ENCODE measurements at places on chromosomes 7 and 10.

- no peak for DNase-seq
Observed at GRCh38 chr10:96513305-96513697, 425 bp downstream of the TLL2 start.

GRCh38 chr7:144818511-144818910 is 17.3 kb downstream of the TPK1 start:
- DNase-seq: peak; percentile 13

DNA sequence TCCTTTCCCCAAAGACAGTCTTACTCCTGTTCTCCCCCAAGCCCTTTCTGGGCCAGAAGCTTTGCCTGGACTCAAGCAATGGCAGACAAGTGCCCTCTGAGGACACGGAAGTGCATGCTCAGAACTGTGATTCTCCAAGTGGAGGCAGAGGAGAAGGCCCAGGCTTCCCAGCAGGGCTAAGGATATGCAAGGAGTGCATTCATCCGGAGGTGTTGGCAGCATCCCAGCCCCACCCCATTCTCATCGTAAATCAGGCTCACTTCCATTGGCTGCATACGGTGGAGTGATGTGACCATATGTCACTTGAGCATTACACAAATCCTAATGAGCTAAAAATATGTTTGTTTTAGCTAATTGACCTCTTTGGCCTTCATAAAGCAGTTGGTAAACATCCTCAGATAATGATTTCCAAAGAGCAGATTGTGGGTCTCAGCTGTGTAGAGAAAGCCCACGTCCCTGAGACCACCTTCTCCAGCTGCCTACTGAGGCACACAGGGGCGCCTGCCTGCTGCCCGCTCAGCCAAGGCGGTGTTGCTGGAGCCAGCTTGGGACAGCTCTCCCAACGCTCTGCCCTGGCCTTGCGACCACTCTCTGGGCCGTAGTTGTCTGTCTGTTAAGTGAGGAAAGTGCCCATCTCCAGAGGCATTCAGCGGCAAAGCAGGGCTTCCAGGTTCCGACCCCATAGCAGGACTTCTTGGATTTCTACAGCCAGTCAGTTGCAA is 1.4 kb upstream of the RBP3 start:
- DNase-seq: no peak

GRCh38 chr10:53223851-53224250 is 451.3 kb upstream of the MBL2 start:
- no peak for DNase-seq

DNA sequence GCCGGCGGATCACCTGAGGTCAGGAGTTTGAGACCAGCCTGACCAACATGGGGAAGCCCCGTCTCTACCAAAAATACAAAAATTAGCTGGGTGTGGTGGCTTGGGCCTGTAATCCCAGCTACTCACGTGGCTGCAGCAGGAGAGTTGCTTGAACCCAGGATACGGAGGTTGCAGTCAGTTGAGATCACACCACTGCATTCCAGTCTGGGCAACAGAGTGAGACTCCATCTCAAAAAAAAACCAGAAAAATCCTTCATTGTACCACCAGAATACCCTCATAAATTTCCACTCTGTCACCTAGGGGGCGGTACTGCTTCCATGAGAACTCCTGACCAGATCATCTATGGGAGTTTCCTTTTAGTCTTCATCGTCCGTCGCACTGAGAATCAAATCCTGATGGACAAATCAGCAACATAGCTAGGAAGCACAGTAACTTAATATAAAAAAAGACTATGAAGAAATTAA is 225.8 kb upstream of the KLF14 start:
- DNase-seq: peak; percentile 94

- DNase-seq: no peak
Observed at GRCh38 chr10:122551450-122551849, 9.1 kb upstream of the DMBT1 start.

GRCh38 chr7:70392256-70392876 is 739.6 kb upstream of the GALNT17 start:
- peak; percentile 44 for DNase-seq

- no peak for DNase-seq
Observed at GRCh38 chr10:24091256-24091655, 117.7 kb upstream of the KIAA1217 start.

GRCh38 chr10:17644485-17644943 is 563 bp downstream of the STAM start:
- no peak for DNase-seq

DNA sequence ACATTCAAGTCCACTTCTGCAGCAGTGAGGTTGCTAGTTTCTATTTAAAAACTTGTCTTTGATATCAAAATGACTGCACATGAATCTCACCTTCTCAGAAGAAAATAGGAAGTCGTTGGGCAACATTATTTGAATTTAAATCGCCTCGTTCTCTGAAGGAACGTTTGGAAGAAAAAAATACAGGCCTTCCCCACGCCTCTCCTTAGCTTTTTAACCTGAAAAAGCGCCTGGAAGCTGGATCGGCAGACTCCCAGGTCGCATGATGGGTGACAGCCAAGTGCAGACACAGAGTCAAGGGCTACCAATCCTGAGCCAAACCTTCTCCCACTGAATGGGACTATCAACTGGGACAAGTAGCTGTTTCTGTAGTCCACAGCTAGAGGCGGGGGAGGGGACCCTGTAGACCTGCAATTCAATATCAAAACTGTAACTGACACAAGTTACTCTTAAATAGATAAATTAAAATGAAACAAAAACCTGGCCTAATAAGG is 2.2 kb downstream of the FAM53B start:
- no peak for DNase-seq

- DNase-seq: peak; percentile 12
Observed at GRCh38 chr7:126608339-126608776, 644.4 kb downstream of the GRM8 start.

GRCh38 chr7:55065079-55065478 is 46.3 kb downstream of the EGFR start:
- peak; percentile 99 for DNase-seq

- no peak for DNase-seq
Observed at GRCh38 chr10:61448841-61449600, 4.2 kb downstream of the TMEM26 start.

DNA sequence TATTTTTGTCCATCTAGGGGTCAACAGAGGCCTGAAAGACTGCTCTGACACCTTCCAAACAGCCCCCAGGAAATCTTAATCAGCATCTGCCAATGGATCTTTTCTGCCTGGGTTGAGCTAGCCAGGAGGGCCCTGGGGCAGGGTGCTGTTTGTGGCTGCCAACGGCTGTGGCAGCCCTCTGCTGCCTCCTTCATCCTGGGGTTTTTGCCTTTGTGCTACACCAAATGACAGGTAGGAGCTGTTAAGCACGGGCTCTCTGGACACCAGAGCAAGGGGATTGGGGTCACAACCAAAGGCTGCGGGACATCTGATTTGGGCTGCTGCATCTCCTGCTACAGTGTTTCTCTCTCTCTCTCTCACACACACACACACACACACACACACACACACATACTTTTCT is 2.0 kb upstream of the KIAA1217 start:
- DNase-seq: no peak

DNA sequence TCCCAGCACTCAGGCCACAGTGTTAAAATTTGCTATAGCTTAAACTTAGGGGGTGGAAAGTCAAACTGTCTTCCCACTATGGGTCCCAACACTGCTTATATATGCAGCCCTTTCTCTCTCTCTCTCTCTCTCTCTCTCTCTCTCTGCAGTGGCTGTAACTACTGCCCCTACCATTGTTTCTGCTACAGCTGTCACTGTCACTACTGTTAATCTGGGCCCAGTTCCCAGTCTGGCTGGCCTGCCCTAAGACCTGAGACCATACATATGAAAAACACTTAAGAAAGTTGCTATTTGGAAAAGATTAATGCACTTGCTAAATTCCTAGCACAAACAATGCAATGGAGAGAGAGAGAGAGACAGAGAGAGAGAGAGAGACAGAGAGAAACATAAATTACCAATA is 78.6 kb downstream of the THSD7A start:
- no peak for DNase-seq

- DNase-seq: peak; percentile 1
Observed at GRCh38 chr7:26675143-26675887, 189.1 kb downstream of the SKAP2 start.

- no peak for DNase-seq
Observed at GRCh38 chr10:43963793-43964425, 315.2 kb upstream of the ZNF32 start.

DNA sequence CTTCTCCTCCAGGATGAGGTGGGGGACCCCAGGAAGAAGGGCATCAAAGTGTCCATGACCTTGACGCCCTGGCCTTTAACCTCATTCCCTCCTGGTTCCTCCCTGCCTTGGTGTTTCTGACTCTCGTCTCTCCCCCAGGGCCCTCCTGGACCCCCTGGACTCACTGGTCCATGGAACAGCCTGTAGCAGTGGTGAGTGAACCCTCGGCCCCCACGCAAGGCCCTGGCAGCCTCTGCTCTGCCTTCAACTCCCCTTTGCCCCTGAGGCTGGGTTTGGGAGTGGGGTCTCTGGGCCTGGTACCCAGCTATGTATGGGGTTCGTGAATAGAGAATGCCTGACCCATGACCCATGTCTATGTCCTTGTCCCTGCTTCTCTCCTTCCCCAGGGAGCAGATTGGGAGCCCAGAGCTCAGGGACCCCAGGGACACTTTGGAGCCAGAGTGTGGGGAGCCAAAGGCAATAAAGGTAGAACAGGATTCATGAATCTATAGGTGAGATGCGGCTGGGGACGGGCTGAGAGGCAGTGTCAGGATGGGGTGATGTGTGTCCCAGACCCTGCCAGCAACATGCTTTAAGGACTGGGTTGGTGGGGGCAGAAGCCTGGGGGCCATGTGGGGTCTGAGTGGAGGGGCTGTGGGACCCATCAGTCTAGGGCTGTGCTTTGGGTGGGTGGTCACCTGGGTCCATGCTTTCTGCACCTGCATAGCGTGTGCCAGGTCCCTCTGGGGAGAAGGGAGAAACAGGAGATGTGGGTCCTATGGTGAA is 18.4 kb upstream of the VOPP1 start:
- DNase-seq: no peak

DNA sequence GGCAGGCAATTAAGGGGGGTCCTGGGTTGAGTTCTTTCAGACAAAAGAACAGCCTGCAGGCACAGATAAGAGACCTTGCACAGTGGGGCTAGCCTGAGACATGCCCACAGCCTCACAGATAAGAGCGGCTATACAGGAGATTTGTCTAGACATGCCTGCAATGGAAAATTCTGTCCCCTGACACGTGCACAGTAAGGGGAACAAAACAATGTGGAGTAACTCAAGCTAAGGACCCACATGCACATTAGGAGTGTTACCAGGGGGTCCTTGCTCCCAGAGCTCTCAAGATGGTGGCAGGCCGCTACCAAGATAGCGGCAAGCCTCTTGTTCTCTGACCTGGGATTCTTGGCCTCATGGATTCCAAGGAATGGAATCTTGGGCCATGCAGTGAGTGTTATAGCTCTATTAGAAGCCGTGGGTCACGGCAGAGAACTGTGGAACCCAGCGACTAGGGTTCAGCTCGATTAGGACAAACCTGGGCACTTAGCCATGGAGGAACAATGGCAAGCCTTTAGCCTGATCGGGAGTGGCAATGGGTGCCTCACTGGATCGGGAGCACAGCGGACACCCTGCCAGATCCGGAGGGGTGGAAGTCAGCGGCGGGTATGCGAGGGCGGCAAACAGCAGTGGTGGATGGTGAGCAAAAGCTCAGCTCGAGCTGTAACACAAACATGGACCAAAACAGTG is 196.9 kb downstream of the CCSER2 start:
- DNase-seq: no peak

GRCh38 chr10:102613286-102613685 is 31.0 kb upstream of the TRIM8 start:
- DNase-seq: no peak

DNA sequence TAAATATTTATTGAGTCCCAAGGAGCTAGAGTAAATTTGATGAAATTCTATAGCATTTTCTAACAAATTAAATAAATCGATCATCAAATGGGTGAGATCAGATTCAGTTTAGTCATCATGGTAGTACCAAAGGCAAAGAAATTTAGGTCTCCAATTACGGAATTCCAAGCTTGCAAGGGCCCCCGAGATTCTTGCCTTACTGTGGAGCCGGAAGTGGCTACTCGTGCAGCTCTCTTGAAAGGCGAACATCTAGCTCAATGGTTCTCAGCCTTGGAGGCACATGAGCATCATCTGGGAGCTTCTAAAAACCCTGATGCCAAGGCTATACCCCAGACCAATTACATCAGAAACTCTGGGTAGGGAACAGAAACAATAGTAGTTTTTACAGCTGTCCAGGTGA is 117.9 kb upstream of the PRR15 start:
- no peak for DNase-seq

GRCh38 chr7:139853506-139854123 is 24.6 kb downstream of the TBXAS1 start:
- DNase-seq: no peak

DNA sequence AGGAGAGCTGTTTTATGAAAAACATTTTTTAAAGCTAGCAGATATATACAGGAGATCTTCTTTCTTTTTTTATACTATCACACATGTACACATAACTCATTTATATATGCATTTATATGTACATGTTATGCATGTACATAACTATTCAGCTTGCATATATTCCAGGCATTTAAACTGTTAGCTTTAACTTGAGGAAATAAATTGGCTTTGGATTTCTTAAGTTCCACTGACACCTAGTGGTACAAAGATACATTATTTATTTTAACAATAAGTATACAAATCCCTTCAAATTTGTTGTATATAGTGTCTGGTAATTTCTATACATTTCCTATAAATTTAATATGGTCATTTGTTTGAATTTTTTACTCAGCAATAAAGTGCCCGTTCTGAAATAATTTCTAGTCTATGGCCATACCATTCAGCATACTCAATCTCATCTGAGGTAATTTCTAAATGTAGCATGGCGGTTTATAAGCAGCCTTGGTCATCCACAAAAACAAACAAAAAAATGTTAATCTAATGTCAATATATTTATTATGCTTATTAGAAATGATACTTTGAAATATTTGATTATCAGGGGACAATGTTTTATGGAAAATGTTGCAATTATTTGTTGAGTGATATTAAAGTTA is 11.6 kb downstream of the ZDHHC6 start:
- DNase-seq: peak; percentile 29

- peak; percentile 39 for DNase-seq
Observed at GRCh38 chr7:91083855-91084644, 180.2 kb upstream of the FZD1 start.

DNA sequence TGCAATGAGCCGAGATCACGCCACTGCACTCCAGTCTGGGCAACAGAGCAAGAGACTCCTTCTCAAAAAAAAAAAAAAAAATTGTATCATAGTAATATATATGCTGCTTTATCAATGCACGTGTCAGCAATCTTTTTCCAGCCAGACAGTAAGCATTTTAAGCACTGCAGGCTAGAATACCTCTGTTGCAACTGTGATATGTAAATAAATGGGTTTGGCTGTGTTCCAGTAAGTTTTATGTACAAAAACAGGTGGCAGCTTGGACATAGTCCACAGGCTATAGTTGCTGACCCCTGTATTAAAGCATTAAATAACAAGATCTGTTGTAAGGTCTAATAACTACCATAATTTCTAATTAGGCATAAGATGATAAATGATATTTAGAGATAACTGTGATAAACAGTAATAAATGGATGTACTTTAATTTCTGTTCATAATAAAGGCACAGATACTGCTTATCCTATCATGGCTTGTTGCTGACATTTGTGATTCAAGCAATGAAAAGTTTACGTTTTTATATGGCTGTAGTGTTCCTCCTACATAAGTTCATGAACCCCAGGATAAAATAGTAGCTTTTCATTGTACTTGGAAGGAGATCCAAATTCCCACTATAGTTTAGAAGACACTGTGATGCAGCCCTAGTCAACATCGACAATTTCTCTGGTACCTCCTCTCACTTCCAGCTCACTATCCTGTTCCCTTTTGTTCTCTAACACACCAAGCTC is 161.4 kb downstream of the ELMO1 start:
- no peak for DNase-seq

GRCh38 chr7:31633894-31634494 is 53.0 kb upstream of the PPP1R17 start:
- peak; percentile 43 for DNase-seq
